AG04450 (cell line): ENCODE measurements at places on chromosomes 6 and 20. TPM values are rescaled to one million over a fixed set of nuclear protein-coding genes. Genes with fewer than 3 reads are reported as not detected.

GRCh38 chr20:39633689-39634088, 671.5 kb downstream of the DHX35 start:
- DNase-seq, result no peak

DNA sequence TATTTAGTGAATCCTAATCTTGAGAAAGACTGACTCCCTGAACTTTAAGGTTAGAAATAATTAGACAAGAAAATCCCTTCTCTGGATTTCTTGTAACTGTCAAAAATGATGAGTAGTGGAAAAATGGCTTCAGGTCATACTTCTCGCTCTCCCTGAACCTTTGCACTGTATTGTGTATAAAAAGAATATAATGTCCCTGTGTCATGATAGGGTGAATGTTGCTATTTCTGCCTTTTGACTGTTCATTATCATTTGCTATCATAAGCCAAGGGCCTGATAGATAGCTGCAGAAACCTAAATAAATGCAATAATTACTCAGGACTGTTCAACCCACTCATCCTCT, 39.3 kb downstream of the ALDH8A1 start:
- no peak for DNase-seq

DNA sequence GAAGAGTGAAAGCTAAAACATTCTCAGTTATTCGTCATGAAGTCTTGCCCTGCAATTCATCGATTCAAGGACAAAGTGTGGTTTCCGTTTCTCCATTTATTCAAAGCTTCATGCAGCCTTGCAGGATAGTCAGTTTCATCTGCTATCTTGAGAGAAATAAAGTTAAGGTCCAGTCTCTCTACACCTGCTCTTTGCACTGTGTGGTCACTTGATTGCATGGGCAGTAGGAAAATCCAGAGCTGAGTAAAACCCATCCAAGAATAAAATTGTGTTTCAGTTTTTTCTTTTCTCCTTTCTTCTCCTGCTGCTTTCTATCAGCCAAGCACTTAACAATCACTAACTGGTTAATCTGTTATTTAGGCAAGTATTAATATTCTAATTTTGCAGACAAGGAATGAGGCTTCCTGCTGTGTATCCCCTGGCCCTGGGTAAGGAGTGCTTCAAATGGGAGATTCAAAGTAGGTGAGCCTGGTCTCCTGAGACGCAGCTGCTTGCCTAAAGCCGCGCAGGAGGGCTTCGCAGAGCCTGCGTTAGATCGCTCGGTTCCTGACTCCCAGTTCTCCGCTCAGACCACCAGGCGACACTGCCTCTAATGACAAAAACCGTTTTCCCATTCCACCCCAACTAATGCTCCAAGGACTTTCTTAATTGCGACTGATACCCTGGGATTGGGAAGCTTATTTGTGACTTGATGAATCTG, 808.3 kb downstream of the TFAP2A start:
- no peak for DNase-seq

DNA sequence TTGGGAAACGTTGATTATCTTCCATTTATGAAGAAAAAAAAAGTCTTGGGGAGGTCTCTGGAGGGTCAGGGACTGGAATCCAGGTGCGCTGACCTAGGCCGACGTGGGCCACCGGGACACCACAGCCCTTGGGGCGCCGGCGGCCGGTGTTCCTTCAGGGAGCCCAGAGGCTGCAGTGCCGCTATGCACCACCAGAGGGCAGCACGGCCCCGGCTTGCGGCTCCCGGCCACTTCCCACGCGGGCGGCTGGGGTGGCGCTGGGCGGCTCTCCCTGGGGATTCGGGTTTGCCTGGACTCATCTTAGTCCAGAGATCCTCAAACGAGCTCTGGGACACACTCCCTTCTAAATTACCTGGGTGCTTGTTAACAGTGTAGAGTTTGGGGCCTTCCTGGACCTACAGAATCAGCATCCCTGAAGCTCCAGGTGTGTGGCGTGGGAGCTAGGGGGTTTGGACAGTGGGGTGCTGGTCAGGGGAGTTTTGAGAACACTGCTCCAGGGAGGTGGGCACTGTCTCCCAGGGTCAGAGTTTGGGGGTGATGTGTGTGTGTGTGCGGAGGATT, 23.0 kb upstream of the GTSF1L start:
- DNase-seq, result no peak

- peak; percentile 39 for DNase-seq
Measured at GRCh38 chr6:31246051-31246521, 25.8 kb downstream of the HLA-C start.

GRCh38 chr6:168602576-168602975, 161.6 kb downstream of the SMOC2 start:
- DNase-seq, result no peak

DNA sequence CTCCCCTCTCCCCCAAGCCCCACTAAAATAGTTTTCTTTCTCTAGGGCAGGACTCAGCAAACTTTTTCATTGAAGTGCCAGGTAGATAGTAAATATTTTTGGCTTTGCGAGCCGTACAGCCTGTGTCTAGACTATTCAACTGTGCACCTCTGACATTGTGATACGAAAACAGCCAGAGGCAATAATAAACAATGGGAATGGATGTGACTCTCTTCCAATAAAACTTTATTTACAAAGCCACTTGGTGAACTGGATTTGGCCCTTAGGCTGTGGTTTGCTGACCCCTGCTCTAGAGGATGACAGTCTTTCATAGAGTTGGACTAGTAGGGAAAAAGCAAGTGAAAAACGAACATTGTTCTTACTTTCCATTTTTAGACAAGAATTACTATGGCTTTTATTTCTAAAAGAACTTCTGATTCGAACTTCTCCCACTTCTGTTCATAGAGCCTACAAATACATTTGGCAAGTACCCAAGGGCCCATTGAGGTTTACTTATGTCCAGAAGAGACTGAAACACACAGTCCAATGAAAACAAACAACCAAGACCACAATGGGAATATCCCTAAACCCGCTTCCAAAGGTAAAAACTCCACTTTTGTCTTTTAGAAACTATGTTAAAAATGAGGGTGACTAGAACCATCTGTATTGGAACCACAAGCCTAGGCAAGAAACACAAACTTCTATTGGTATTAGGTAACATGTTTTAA, 46.4 kb upstream of the CDKAL1 start:
- DNase-seq, result peak; percentile 45

GRCh38 chr6:40996591-40997233, 42.3 kb downstream of the UNC5CL start:
- no peak for DNase-seq

- DNase-seq, result no peak
Measured at GRCh38 chr6:31750411-31751022, 10.7 kb downstream of the MSH5 start.

- DNase-seq, result no peak
Measured at GRCh38 chr6:100593522-100593921, 128.8 kb upstream of the SIM1 start.

GRCh38 chr6:98797217-98797994, 37.0 kb upstream of the POU3F2 start:
- DNase-seq, result no peak

- DNase-seq, result no peak
Measured at GRCh38 chr6:4256969-4257368, 121.6 kb upstream of the ECI2 start.

GRCh38 chr6:100719883-100720682, 161.0 kb downstream of the ASCC3 start:
- DNase-seq, result no peak

Gene ZNF391
- polyA plus RNA-seq, result 0.62 and 1.2 TPM in 2 replicates

Gene ARG1
- polyA plus RNA-seq, result not detected in 2 replicates

Gene ULBP1
- polyA plus RNA-seq, result 2.6 and 2.8 TPM in 2 replicates

Gene GSTA3
- polyA plus RNA-seq, result not detected in 2 replicates

Gene MDFI
- polyA plus RNA-seq, result 0.19 and 0.35 TPM in 2 replicates
